ENCODE measurements at places on chromosomes 5 and 9. TPM values are rescaled to one million over a fixed set of nuclear protein-coding genes. Genes with fewer than 3 reads are reported as not detected.

The CTNND2 gene
- total RNA-seq, result not detected

The C1QTNF3 gene
- 4.1 TPM for total RNA-seq

The ANKS6 gene
- total RNA-seq, result 8.2 TPM

The MYORG gene
- total RNA-seq, result 5.5 TPM

The GABRA1 gene
- not detected for total RNA-seq

The FBP1 gene
- total RNA-seq, result 2.7 TPM

The MED10 gene
- total RNA-seq, result 56.7 TPM

The MAMDC2 gene
- total RNA-seq, result 0.08 TPM

The GFPT2 gene
- 9.5 TPM for total RNA-seq

The ACSL6 gene
- total RNA-seq, result 34.6 TPM

The UIMC1 gene
- total RNA-seq, result 54.1 TPM
